Kidney epithelial cell (primary cell): ENCODE measurements at places on chromosomes 3 and 15. TPM values are rescaled to one million over a fixed set of nuclear protein-coding genes. Genes with fewer than 3 reads are reported as not detected.

GRCh38 chr15:52421029-52421428 is 107.7 kb downstream of the MYO5A start:
- DNase-seq: no peak

The CIB1 gene
- total RNA-seq: 33.6 and 38.1 TPM in 2 replicates

DNA sequence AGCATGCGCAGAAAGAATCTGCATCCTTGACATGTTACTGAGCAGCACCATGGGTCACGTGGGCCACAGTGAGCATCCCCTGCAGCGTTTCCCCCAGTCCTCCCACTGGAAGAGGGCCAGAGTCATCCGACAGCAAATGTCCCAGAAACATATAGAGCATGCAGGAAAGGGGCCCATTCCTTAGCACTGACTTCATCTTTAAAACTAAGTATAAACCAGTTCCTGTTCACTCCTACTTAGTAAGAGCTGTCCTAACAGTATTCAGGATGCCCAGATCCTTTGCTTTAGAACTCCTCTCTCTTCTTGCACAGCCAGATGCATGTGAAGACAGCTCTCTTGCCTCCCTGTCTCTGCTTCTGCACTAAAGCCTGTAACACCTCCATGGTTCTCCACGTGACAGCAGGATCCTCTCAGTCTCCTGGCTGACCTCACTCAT is 79.3 kb upstream of the OXTR start:
- DNase-seq: no peak

DNA sequence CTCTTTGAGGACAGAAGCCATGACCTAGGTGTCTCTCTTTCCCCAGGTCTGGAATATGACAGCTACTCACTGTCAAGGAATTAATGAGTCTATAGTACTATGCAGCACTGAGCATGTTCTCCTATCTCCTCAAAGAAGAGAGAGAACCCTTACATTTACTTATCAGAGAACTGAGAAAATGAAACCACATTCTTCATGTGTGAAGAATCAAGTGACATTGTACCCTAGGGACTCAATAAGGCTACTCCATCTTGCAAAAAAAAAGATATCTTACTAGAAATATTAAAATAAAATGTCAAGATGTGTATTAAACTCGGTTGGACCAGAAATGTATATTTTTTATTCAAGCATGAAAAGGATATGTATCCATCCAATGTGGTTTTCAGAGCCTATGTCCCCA is 133.2 kb upstream of the COL8A1 start:
- DNase-seq: no peak

DNA sequence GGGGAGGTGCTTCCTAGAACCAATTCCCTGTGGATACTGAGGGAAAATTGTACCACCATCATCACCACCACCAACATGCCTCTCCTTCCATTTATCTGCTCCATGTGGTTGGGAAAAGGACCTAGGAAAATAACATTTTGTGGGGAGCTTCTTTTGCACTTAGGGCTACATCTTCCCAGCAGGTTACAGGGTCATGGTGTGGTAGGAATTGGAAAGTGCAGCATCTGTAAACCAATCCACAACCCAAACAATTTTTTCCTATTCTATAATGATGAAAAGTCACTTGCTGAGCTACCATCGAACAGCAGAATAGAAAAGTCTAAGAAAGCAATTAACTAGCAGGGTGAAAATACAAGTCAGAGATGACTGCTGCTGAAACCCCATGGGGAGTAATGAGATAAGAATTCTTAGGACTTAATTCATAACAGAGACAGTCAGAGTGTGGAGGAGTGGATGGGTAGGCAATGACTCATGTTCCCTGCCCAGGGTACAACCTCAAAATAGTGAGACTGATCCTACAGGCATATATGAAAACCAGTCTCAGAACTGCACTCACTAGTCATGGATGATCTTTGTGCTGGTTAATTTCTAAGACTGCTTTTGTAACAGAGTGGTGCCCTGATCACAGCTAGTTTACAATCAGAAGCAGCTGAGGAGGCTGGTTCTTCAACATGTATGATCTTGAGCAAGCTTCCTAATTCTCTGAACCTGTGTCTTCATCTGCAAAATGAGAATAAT is 38.1 kb upstream of the LEKR1 start:
- peak; percentile 85 for DNase-seq

DNA sequence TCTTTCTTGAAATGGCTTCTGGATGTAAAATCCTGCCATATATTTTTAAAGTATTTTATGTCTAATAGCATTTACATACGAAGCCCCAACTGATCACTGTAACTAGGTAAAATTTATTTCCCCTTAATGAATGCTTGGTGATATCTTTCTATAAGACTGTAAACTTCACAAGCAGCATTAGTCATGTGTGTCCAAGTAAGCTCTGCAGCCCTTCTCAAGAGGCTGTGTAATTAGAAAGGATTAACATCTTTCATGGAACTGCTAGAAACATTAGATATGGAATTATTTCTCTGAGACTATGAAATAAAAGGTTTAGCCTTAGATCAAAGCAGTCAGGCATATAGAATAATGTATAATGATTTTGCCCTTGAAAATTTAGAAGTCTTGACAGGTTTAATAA is 143.3 kb downstream of the EPHA3 start:
- DNase-seq: no peak

GRCh38 chr15:48978638-48979037 is 14.9 kb upstream of the SHC4 start:
- DNase-seq: no peak

DNA sequence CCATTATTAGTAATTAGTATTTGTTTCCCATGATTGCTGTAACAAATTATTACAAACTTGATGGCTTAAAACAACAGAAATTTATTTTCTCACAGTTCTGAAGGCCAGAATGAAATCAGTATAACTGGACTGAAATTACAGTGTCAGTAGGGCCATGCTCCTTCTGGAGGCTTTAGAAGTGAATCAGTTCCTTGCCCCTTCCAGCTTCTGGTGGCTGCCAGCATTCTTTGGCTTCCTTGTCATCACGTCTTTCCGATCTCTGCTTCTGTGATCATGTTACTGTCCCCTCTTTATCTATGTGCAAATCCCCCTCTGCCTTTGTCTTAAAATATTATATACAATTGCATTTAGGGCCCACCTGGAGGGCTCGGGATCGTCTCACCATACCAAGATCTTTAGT is 92.0 kb downstream of the FOXB1 start:
- DNase-seq: no peak

The FGD5 gene
- 1.1 and 1.4 TPM in 2 replicates for total RNA-seq

The FMN1 gene
- 3.9 and 4.5 TPM in 2 replicates for total RNA-seq

DNA sequence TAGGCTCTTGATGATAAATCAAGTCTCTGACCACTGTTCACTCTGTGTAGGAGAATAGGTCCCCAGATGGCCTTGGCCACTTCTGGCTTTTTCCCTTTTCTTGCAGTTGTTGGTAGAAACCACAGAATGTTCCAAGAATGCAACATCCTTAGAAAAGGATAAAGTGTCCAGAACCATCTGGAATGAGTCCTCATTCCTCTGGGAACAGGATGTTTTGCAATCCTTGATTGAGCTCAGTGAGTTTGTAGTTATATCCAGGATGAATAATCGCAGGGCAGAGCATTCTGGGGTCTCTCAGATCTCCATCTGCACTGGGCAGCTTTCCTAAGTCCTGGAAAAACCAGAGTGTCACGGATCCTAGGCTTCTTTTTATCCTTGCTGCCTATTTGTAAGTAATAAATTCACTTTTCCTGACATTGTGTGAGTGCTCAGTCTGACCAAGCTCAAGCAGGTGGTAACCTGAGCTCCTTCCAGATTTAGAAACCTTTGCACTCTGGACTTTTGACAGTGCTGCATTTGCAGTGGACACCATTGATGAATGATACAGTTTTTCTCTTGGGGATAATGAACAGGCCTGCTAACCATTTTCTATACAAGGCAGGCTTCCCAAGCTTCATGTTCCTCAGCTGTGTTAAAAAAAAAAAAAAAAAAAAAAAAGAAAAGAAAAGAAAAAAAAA is 1028.6 kb downstream of the OTOL1 start:
- DNase-seq: peak; percentile 67

GRCh38 chr3:184637705-184638104 is 74.2 kb downstream of the MAGEF1 start:
- DNase-seq: no peak

DNA sequence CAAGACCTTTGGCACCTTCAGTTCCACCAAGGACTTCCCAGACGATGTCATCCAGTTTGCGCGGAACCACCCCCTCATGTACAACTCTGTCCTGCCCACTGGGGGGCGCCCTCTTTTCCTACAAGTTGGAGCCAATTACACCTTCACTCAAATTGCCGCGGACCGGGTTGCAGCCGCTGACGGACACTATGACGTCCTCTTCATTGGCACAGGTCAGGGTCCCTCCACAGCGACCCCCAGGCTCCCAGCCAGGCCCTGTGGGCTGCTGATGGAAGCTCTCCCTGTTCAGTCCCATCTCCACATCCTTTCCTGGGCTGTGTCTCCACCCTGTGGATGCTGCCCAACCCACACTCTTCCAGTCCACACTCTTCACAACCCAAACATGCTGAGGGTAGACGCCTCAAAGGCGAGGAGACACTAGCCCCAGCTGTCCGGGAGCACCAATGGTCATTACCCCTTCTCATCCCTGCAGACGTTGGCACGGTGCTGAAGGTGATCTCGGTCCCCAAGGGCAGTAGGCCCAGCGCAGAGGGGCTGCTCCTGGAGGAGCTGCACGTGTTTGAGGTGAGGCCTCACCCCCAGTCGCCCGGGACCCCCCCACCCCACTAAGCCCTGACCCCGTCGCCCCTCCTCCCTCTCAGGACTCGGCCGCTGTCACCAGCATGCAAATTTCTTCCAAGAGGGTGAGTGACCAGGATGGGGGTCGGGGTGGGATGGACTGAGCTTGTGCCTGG is 4.3 kb upstream of the LSMEM2 start:
- no peak for DNase-seq

DNA sequence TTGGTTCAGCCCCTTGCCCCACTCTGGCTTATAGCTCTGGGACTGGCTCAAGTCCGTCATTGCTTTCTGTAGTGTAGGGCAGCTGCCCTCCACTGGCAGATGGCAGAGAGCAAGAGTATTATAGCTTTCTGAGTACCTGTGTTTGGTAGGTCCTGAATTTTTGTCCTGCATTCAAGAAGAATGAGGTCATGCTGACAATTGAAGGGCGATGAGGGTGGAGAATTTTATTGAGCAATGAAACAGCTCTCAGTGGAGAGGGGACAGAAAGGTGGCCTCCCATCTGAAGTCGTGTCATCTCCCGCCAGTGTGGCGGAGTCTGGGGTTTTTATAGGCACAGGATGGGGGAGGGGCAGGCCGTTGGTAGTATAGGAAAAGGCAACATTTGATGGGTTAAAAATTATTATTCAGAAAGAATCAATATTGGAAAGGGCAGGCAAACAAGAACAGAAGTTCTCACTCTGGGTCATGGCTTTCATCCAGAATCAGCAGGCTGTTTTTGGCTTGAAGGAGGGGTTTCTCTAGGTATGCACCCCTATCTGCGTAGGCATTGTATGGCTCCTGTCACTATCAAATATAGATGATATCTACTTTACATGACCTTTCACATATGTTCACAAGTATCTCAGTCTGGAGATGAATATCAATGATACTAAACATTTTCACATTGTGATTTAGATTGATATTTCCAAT is 1239.7 kb upstream of the ALCAM start:
- DNase-seq: no peak

DNA sequence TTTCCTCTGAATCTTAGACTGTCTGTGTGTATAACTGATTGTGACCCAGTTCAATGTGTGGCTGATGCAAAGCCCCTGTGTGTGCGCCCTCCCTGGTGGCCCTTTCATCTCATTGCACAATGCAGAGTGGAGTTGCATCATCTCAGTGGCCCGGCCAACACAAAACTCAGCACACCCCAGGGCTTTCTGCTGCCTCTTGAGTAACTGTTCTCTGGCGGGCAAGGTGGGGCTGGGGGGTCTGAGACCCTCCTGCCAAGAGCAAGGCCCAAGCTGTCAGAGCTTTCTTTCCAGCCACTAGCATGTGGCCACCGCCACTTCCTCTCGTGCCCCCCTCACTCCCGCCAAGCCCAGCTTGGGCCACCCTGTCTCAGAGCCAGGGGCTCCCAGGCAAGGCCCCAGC is 80.7 kb upstream of the ALDH1L1 start:
- no peak for DNase-seq

- DNase-seq: no peak
Observed at GRCh38 chr3:108222853-108223565, 785 bp upstream of the IFT57 start.

The PP2D1 gene
- total RNA-seq: not detected in 2 replicates

GRCh38 chr3:127671523-127672428 is 976 bp upstream of the ABTB1 start:
- DNase-seq: no peak

The SST gene
- not detected in 2 replicates for total RNA-seq

DNA sequence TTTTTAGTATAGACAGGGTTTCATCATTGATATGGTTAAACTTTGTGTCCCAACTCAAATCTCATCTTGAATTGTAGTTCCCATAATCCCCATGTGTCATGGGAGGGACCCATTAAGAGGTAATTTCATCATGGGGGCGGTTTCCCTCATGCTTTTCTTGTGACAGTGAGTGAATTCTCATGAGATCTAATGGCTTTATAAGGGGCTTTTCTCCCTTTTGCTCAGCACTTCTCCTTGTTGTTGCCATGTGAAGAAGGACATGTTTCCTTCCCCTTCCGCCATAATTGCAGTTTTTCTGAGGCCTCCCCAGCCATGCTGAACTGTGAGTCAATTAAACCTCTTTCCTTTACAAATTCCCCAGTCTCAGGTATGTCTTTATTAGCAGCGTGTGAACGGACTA is 20.2 kb upstream of the ZNF710 start:
- DNase-seq: no peak

DNA sequence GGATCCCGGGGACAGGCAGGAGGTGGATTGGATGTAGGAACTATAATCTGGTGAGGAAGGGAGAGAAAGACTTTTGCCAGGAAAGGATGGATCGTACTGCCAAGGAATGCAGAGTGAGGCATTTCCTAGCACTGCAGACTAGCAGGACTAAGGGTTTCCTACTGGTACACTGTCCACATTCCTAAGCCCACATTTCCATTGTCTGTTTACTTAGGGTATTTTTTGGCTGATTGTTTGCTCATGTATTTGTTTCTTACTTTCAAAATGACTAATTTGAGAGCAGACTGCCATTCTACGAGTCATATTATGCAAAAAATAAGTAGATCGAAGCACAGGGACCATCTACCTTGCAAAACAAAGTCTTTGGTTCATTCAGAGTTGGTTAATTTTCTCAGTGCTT is 1029.5 kb upstream of the NR2F2 start:
- no peak for DNase-seq

GRCh38 chr3:64489361-64490044 is 198.3 kb downstream of the ADAMTS9 start:
- peak; percentile 48 for DNase-seq

The PLA2G4D gene
- total RNA-seq: not detected in 2 replicates

DNA sequence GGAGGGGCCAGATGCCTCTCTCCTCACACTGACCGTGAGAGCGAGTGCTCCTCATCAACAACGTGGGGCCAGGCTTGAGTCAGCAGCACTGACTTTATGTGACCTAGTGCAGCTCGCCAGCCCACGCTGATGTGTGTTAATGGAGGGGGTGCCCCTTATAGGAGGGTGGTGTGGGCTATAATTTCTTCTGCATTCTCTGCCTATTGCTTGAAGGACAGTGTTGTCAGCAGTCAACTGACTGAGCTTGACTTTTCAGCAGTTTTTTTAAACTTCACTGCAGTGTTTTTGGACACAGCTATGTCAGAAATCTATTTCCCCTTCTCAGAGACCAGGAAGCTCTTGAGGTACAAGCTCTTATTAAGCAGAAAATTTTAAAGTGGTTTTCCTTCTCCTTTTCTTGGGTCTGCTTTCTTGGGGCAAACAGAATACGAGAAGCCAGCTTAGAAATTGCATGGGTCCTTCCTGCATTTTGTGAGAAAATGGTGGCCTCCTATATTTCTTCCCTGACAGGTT is 304.8 kb upstream of the CTDSPL start:
- no peak for DNase-seq
